ENCODE measurements at places on chromosomes 6 and 20.

- peak; percentile 19 for DNase-seq
Measured at GRCh38 chr6:100160930-100161329, 166.9 kb upstream of the MCHR2 start.

DNA sequence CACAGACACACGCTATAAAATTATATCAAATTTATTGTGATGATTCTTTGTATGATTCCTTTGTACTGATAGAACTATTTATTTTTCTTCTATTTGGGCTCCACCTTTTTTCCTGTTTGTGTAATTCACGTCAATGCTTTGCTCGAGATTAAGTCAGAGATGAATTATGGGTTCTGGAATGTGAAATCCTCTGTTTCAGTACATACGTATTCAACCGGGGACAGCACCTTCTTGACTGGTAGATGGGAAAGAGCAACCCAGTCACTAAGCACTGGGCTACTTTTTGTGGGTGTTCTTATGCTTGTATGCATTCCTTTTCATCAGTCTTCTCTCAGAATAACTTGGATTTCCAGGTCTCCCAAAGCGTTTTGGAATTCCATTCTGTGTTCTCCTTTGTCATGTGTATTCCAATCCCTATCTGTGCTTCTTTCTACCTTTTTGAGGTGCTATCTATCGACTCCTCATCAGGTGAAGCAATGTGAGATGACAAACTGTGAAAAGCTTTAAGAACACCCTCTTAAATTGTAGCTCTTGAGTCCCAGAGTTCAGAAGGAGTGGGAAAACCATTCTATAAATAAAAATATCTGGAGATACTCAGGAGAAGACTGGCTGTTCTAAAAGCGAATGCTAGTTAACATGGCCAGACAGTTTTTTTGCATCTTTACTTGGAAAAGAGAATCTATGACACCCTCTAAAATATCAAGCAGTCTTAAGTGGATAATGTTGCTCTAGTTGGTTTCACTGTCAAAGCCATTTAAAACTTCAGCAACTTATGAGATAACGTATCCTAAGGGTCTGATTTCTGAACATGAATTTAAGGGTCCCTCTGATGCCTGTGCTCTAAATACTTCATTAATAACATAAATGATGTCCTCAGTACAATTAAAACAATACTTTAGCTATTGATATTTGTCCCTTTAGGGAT, 197.7 kb upstream of the PREP start:
- no peak for DNase-seq

GRCh38 chr6:40928763-40929162, 110.3 kb downstream of the UNC5CL start:
- DNase-seq = no peak

- no peak for DNase-seq
Measured at GRCh38 chr6:169082093-169082492, 171.6 kb downstream of the THBS2 start.

- no peak for DNase-seq
Measured at GRCh38 chr6:34381081-34381480, 11.4 kb downstream of the NUDT3 start.

DNA sequence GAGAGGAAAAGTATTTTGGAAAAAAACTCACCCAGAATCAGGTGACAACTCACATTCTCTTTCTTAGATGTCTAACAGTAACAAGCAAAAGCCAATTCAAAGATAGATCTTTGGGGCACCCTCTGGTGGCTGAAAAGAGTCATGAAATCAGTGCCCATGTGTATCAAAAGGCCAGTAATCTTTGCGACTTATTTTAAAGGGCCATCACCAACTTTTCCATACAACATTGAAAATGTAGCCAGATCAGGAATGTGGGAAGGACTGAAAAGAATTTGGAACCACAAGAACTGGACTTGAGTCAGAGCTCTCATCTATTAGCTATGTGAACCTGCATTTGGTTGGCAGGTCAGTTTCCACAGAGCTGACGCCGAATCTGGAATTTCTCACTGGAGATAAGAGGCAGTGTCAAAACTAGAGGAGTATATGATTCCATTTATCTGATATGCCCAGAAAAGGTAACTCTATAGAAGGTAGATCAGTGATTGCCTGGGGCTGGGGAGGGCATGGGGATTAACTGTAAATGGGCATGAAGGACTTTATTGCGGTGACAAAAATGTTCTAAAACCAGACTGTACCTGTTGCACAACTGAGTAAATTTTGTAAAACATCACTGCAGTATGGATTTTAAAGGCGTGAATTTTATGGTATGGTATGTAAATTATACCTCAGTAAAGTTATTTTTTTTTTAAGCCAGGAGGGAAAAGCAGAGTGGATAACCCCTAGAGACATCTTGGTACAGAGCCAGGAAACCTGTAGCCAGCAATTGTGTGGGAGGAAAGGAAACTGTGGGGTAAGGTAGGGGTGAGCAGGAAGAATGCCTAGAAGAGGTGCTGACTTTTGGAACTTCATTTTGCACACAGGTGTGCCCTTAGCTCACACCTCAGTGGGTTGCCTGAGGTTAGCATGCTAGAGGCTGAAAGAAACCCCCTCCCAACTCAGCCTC, 117.1 kb upstream of the ASF1A start:
- DNase-seq = peak; percentile 60

- DNase-seq = no peak
Measured at GRCh38 chr6:113171882-113172281, 685.3 kb upstream of the MARCKS start.

DNA sequence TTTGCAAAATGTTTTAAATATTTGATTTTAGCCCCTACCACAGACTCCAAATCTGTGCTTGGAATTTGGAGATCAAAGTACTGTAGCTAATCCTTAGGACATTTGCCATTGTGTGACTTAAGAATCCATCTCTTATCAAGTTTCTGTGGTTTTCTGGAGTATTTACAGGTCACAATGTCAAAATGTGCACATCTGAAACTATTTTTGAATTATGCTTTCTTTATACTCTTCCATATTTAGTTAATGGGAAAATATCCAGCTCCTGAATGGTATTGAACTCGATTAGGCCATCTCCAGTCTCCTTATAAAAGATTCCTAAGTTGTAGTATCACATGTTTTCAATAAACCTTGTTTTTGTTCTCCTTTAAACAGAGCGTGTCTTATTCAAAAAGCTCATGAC, 162.5 kb downstream of the KHDC1L start:
- no peak for DNase-seq

- DNase-seq = no peak
Measured at GRCh38 chr6:150263765-150264404, 104.9 kb upstream of the IYD start.

DNA sequence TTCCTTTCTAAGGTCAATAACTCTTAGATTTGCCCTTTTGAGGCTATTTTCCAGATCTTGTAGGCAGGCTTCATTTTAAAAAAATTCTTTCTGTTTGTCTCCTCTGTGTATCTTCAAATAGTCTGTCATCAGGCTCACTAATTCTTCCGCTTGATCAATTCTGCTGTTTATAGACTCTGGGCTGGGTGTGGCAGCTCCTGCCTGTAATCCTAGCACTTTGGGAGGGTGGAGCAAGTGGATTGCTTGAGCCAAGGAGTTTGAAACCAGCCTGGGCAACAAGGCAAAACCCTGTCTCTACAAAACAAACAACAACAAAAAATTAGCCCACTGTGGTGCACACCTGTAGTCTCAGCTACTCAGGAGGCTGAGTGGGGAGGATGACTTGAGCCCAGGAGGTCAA, 40.0 kb upstream of the SCP2D1 start:
- DNase-seq = no peak

- no peak for DNase-seq
Measured at GRCh38 chr6:112040956-112041355, 12.9 kb upstream of the CCN6 start.

DNA sequence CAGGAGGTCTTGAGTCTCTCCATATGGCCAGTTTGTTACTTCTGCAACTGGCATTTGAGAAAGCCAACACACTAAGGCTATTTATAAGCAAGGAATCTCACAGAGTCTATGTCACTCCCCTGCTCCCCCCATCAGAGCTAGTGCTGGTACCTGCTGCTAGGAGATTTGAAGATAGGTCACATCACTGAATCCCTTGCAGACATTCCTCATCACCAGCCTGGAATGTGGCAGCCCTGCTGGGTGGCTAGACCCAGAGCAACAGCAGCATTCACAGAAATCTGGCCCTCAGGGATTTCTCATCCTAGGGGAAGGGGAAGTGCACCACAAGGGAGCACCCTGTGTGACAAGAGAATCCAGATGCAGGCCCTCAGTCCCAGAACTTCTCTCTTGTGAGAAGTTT, 672.1 kb downstream of the HACE1 start:
- DNase-seq = peak; percentile 57

DNA sequence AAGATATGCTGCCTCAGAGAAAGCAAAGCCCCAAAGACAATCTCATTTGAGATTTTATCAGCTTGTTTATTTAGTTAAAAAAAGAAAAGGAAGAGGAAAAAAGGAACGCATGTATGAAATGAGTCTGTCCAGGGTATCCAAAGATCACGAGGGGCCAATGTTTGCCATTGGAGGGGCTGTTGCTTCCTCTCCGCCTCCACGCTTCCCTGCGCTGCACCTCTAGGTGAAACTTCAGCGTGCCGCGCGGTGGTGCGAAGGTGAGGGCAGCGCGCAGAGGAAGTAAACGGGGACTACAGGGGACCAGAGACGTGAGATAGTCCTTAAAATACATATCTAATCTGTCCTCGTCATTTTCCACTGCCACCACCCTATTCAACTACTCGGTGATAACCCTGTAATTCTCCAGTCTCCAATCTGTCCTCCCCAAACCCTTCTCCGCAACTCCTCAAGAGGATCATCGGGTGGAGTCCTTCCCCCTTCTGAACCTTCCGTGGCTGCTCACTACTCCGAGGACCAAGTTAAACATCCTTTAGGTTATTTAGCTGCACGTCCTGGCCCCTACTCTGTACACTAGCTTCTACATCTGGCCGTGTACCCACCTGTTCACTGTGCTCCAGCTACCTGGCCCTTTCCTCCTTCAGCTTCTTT, 1.1 kb upstream of the DCBLD1 start:
- DNase-seq = peak; percentile 27

DNA sequence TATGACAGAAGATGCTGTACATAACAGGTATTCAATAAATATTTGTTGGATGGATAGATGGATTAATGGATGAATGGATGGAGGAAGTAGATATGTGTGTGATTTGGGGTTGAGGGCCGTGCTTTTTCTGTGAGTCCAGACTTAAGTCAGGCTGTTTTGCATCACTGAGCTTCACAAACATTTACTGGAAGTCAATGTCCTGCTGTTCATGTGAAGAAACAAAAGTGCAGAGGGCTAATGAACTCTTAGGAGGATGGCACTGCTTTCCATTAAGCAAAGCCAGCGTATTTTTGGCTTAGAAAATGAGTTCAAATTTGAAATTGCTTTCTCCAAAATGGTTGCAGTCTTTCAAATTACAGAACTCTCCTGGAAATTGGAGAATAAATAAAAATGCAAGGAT, 260.6 kb upstream of the SASH1 start:
- DNase-seq = no peak

- DNase-seq = no peak
Measured at GRCh38 chr6:164322533-164322932, 908.0 kb downstream of the QKI start.

DNA sequence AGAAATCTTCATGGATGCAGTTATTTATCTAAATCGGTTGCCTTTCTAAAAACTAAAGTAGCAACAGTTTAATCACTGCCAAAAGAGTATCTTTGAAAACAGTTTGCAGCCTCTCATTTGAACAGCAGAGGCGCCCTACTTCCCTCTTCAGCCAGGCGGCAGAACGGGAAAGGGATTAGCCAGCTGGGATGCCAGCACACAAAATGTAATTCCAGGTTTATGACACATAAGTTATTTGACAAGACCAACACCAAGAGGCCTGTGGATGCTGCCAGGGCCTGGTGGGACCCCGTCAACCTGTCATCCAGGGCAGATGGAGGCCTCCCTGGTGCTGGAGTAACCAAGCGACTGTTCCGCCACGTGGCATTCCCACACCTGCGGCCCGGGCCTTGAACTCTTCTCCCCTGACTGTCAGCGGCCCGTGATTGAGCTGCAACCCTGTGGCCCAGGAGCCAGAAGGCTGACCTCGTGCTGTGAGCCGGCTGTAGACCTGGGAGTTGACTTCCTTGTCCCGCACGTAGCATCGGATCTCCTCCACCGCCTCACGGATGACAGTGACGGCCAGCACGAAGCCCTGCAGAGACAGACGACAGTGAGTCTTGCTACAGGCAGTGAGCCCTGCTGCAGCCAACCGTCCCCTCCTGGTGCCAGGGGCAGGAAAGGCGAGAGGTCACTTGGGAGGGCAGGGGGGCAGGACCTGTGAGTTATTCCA, 55.5 kb downstream of the ATP9A start:
- peak; percentile 68 for DNase-seq

- no peak for DNase-seq
Measured at GRCh38 chr6:119170447-119171087, 92.1 kb upstream of the FAM184A start.

DNA sequence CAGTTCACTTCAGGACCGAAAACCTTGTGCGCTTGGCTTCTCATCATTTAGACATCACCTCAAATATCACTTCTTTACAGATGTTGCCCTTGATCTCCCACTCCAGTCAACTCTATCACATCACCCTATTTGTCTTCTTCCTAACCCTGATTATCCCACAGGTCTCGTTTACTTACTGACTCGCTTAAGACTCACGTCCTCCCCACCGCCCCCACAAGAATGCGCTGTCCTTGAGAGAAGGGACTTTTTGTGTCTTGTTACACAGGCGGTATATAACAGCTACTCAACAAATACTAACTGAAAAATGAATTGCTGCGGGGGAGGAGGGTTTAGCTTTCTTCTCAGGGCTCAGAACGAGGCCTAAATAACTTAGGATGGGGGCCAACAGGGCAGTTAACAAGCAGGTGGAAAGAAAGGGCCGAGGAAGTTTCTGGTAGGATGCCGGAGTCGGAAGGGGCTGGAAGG, 527 bp downstream of the TOMM34 start:
- no peak for DNase-seq

- DNase-seq = no peak
Measured at GRCh38 chr20:63620991-63621390, 5.9 kb downstream of the GMEB2 start.

- DNase-seq = no peak
Measured at GRCh38 chr20:57693670-57694329, 16.0 kb downstream of the PMEPA1 start.

DNA sequence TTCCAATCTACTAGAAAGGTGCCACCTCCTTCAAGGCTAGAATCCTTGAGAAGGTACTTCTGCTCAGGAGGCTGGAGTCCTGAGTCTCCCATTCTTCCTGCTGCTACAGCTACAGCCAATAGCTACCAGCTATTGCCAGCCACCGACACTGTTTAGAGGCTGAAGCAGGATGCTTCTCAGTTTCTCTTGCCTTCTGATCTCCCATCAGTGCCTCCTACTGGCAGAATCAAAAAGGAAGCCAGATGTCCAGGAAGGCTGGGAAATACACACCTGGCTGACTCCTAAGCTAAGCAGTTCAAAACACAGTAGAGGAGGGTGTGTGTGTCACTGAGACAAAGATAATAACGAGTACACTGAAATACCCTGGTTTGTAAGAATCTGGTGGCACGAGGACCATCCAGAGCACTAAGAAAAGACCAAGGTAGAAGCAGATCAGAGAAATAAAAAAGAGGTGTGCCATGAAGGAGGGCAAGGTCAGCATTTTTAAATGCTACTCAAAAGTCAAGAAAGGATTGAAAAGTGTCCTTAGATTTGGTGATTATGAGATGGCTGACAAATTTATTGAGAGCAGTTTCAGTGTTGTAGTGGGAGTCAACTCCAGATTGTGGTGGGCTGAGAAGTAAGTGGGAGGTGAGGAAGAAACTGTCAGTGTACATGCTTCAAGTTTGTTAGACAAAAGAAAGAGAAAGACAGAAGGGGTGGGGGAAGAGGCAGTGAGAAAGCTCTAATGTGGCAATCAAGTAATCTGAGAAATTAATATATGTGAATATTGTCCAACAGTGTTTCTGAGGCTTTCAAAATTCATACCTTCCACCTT, 2.3 kb upstream of the HLA-DMA start:
- DNase-seq = peak; percentile 66

- DNase-seq = no peak
Measured at GRCh38 chr6:101517632-101518031, 124.1 kb downstream of the GRIK2 start.
